KBM-7 (cell line): ENCODE measurements at places on chromosomes 7 and 10.

DNA sequence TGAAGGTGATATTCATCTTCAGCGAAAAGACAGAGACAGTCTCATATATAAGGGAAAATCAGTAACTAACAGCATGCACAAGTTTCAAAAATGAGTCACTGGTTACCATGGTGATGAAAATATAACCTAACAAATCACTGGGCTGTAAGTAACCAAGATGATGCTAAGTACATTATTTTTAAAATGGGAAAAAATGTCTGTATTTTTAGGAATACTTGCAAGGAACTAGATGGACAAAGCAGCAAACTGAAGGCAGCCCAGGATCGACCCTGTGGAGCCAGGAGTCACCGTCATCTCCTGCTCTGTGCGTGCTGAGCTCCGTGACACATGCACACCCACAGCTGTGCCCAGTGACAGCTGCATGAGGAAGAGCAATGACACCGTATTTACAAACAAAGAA, 137.3 kb downstream of the ELMO1 start:
- no peak for DNase-seq

GRCh38 chr7:123944395-123944794, 19.4 kb downstream of the SPAM1 start:
- DNase-seq: no peak

DNA sequence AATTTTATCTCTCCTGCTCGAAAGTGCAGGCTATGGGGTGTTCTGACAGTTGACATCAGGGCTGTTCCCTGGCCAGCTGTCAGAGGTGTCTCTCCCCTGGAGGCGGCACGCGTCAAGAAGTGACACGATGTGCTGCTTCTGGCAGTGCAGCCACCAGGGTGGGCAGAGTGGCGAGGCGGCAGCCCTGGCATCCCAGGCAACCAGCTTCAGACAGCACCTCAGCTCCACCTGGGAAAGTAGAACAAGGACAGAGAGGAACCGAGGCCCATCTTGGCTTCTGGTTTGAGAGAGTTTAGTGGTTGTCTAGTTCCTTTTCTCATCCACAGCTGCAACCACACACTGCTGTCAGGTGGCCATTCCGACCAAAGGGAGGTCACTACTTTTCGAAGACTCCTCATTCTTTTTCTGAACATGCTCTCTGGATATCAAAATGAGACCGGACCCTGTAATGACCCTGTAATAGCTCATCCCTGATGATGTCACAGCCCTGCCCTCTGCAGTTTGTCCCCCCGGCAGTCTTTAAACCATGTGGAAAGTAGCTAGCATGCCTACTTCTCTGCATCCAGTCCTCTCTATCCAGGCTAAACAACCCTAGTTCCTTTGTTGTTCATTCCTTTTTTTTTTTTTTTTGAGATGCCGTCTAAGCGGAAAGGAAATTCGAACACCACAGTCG, 381.0 kb upstream of the NRP1 start:
- DNase-seq: no peak

GRCh38 chr7:18566829-18567228, 71.3 kb downstream of the HDAC9 start:
- peak; percentile 14 for DNase-seq

DNA sequence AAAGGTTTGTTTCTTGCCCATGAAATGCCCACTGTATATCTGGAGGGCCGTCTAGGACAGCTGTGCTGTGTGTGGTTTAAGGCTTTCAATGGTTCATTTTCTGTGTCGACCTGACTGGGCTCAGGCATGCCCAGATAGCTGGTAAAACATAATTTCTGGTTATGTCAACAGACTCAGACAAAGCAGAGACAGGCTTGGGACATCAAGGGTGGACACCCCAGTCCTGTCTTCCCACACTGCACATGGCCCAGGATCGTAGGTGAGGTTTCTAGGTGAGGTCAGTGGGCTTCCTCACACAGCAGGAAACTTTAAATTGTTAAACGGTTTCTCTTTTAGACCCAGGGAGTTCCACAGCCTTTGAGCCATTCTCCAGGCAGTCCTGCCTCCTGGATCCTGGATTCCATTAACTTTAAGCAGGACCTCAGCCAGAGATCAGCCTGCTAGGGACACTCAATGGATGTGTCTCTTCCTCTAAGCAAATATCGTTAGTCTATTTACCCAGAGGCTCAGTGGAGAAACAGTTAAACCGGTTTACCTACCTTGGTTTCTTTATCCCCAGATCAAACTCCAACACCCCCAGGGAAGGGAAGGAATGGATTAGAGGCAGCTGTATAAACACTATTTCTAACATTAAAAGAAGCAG, 66.4 kb downstream of the ST8SIA6 start:
- no peak for DNase-seq

GRCh38 chr7:128020159-128020558, 11.1 kb downstream of the LRRC4 start:
- DNase-seq: peak; percentile 23

- DNase-seq: no peak
Measured at GRCh38 chr10:11109590-11109989, 91.9 kb downstream of the CELF2 start.
